Small intestine (tissue), 16 donors: ENCODE measurements at places on chromosomes 11 and 22.

DNA sequence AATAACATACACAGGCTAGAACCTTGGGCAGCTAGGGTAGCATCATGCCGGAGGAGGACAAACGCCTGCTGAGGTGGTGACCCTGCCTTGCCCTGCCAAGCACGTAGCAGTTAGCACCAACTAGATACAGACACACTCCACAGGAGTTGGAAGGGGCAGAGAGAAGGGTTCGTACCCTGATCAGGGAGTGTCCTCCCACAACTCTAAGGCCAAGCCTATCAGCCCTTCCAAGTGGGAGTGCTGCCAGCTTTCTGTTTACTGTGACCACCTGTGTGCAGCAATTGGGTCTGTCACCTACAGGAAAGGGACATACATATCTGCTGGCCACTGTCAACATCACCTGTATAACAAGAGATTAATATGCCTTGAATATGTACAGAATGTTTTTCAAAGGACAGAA is 1.9 kb upstream of the THAP7 start:
- peak; percentile 49 for DNase-seq

- no peak for DNase-seq
Observed at GRCh38 chr22:28094771-28095170, 175.7 kb upstream of the PITPNB start.

GRCh38 chr11:104583857-104584256 is 314.4 kb downstream of the CASP12 start:
- DNase-seq = no peak

GRCh38 chr11:47276923-47277322 is 7.0 kb downstream of the MADD start:
- DNase-seq = no peak

GRCh38 chr11:86230921-86231434 is 13.6 kb upstream of the EED start:
- no peak for DNase-seq
